ENCODE measurements at places on chromosomes 1 and 21.

- no peak for DNase-seq
These were observed 137.1 kb upstream of the RAB4A start for GRCh38 chr1:229133811-229134210.

DNA sequence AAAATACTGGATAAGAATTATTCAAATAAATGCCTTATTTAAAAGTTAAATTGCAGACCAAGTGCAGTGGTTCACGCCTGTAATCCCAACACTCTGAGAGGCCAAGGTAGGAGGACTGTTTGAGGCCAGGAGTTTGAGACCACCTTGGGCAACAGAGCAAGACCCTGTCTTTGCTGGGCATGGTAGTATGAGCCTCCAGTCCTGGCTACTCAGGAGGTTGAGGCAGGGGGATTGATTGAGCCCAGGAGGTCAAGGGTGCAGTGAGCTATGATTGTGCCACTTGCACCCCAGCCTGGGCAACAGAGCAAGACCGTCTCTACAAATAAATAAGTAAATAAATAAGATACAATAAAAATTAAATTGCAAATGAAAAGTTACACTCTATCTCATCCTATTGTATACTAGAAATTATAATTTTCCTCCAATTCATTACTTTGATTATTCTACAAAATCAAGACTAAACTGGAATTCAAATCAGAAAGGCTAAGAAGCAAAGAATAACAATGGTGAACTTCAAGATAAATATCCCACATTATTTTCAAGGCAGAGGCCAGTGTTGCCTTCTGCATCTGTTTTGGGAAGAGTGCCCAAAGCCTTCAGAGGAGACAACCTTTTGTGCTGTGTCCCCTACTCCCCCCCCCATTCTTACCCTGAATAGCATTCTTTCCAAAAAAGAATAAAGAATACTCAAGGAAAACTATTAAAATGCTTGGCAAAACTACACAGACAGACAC lies 73.3 kb upstream of the IRF2BP2 start:
- DNase-seq = no peak

DNA sequence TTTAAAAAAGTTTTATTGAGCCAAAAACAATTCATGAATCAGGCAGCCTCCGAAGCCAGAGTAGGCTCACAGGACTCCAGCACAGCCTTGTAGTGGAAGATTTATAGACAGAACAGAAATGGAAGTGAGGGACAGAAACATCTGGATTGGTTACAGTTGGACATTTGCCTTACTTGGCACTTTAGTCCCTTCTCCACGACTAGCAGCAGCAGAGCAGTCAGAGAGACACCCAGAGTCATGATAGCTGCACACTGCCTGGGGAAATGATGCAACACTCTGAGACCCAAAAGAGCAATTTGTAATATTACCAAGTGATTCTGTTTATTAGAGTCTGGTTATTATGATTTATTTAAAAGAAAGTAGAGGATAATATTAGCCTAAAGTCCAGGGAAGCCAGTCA lies 72.2 kb upstream of the KRTAP11-1 start:
- DNase-seq = no peak

- DNase-seq = no peak
These were observed 24.6 kb downstream of the DMAP1 start for GRCh38 chr1:44237721-44238457.

DNA sequence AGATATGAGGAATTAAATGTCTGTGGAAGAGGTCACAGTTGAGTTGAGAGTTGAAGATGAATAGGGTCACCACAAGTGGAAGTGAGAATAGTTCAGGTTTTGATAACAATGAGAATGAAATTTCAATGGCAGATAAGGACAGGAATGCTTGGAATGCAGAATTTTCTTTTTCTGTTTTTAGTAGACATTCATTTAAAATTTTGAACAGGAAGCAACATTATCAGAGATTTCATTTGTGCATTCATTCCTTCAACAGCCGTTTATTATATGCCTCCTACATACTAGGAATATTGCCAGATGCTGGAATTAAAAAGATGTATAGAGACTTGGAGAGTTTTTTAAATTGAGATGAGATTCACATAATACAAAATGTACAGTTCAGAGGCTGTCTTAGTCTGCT lies 126.8 kb downstream of the ITSN1 start:
- no peak for DNase-seq

- peak; percentile 64 for DNase-seq
These were observed 80.9 kb downstream of the SPSB1 start for GRCh38 chr1:9373619-9374018.

- DNase-seq = no peak
These were observed 51.7 kb upstream of the NFASC start for GRCh38 chr1:204818998-204819397.

- DNase-seq = peak; percentile 20
These were observed 88.9 kb upstream of the ARHGAP29 start for GRCh38 chr1:94326329-94326728.

DNA sequence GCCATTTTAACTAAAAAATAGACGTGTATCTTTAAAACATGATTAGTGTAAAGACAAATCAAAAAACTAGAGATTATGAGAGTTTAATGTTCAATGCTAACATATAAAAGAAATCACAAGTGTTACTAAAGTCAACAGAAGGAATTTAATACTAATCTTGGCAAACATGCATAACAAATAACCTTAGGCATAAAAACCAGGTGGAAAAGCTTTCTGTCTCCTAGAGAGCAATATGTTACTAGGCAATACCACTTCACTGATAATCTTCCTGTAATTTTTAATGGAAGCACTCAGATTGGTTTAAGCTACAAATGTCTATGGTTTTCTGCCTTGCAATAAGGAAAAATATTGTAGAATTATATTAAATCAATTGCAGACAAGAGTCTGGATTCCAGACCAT lies 121.9 kb downstream of the NME7 start:
- DNase-seq = no peak

DNA sequence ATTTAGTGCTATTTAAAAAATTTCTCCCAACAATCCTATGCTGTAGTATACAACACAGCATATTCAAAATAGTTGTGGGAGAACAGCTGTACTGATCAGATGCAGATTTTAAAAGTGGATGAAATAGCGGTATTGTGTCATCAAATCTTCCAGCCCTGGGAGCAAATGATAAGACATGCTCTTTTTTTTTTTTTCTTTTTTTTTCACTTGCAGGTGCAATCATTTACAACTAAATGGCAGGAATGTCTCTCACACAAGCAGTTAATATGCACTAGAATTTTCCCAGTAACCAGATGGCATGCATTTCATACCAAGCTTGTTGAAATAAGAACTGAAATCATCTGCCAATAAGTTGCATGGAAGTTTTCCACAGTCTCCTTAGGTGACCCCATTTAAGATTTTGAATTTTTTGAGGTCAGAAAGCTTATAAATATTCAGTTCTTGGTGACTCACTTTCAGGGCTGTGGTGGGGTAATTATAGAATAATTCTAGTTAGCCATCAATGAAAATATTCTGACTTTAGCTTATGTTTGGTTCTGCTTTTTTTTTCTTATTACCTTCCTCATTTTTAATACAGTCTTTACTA lies 623.9 kb upstream of the NR5A2 start:
- peak; percentile 15 for DNase-seq

DNA sequence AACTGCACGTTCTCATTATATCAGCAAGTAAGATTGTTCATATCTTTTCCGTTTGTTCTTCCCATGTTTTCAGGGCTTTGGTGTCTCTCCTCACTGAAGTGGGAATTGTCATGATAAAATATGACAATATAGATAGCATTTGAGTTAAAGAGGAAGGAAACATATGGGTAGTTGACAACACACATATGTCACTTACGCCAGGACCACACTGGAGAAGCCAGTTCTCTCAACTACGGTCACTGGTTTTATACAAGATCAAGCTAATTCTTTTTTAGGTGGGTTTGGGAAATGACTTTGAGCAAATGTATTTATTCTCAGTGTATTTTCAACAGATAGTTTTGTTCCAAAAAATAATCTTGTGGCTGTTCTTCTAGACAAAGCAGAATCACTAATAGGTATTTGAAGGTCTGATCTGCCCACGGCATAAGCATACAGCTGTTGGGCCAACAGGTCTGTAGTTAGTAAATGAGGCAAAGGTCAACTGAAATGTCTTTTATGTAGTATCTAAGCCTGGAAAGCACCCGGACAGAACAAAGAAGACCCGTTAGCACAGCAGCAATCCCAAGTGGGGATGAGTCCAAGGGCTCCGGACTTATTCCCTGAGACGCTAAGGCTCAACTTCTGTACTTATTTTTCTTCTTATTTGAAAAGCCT lies 433.6 kb upstream of the ZP4 start:
- DNase-seq = no peak

- no peak for DNase-seq
These were observed 53.9 kb downstream of the TOR1AIP2 start for GRCh38 chr1:179823693-179824092.

DNA sequence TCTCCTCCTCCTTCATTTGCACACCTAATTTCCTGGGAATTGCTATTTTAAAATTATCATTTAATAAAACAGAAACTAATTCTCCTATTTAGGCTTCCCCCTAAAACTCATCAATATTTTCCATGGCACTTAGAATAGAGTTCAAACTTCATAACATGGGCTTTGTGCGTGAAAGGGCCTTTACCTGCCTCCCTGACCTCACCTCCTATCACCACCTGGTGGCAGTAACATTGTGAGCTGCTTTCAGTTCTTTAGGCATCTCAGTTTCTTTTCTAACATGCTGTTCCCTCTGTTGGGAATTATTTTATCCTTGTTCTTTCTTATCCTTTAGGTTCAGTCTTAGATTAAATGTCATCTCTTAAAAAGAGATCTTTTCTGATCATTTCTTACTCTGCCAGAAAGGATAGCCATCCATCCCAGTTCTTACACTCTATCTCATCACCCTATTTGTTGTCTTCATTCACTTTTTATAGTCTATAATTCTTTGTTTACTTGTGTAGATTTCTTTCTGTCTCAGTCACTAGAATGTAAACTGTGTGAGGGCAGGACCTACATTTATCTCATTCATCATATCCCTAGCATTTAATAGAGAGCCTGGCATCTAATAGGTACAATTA lies 133.8 kb upstream of the KIAA1614 start:
- DNase-seq = peak; percentile 2

GRCh38 chr1:147757015-147757990 lies 3.1 kb downstream of the GJA5 start:
- peak; percentile 42 for DNase-seq

DNA sequence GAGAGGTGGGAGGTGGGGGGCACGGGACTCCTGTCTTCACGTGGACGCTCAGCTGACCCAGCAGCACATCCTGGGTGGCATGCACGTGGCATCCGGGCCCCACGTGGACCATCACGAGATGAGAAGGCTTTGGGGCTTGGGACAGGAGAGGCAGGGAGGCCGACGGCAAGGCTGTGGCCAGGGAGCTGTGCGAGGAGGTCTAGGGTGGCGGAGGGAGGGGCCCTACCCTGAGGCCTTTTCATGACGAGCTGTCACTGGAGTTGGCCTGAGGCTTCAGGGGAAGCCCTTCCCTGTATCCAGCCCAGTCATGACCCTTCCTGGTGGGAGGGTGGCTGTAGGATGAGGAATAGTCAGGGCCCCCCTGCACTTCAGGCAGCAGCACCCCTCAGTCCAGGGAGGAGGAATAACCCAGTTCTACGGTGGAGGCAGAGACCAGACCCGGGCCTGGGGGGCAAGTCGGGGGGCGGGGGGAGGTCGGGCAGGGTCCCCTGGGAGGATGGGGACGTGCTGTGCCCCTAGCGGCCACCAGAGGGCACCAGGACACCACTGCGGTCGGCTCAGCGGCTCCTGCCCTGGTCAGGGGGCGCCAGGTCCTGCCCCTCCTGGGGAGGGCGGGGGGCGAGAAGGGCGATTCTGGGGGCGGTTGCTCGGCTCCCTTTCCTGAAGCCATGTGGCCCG lies 2.0 kb upstream of the PERM1 start:
- DNase-seq = no peak

- peak; percentile 17 for DNase-seq
These were observed 701 bp upstream of the INSRR start for GRCh38 chr1:156859523-156860112.

DNA sequence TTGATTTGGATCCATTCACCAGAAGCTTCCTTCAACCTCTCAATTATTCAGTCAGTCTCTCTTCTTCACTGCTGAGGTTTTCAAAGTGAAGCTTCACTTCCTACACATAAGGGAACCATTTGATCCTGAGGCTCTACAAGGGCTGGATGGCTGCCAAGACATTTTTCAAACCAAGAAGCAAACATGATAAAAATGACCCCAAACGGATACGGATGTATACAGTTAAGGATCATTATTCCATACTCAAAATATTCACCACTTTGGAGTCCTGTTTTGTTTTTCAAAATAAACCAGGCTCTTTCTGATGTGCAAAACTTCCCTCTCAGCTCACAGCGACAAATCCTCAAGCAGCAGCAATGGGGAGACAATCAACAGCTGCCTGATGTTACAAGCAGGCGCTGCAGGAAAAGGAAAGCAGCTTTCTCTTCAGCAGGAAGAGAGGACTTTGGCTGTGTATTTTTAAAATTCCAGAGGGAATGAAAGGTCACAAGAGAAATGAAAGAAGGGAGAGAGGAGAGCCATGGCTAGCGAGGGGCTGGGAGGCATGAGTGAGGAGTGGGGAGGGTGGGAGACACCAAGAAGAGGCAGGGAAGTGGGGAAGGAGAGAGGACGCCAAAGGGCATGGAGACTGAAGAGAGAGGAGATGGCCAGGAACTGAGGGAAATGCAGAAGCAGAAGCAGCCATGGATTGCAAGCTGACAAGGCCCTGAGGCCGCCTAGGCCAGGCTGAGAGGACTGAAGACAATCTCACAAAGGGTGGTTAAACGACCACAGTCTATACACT lies 145.4 kb downstream of the SLC45A1 start:
- DNase-seq = peak; percentile 82

DNA sequence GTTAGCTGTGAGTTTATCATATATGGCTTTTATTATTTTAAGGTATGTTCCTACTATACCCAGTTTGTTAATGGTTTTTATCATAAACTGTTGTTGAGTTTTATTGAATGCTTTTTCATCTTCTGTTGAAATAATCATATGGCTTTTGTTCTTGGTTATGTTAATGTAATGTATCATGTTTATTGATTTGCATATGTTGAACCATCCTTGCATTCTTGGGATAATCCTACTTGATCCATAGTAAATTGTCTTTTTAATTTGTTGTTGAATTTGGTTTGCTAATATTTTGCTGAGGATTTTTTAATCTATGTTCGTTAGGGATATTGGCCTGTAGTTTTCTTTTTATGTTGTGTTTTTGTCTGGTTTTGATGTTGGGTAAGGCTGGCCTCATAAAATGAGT lies 185.6 kb downstream of the PAPPA2 start:
- DNase-seq = no peak

GRCh38 chr1:185281245-185281644 lies 35.8 kb downstream of the IVNS1ABP start:
- DNase-seq = no peak

GRCh38 chr1:92851729-92852128 lies 19.9 kb downstream of the RPL5 start:
- DNase-seq = peak; percentile 30

- peak; percentile 92 for DNase-seq
These were observed 121.4 kb upstream of the GORAB start for GRCh38 chr1:170410401-170411166.

GRCh38 chr1:215005078-215005477 lies 77.5 kb upstream of the KCNK2 start:
- no peak for DNase-seq

- no peak for DNase-seq
These were observed 8.3 kb upstream of the C8B start for GRCh38 chr1:56973923-56974742.

Data from fibroblast of pulmonary artery (primary cell).